OCI-LY7 (cell line): ENCODE measurements at places on chromosomes 2 and 18.

GRCh38 chr2:229748950-229749349 is 34.6 kb upstream of the DNER start:
- DNase-seq: no peak

- DNase-seq: no peak
Measured at GRCh38 chr2:13770279-13770678, 862.2 kb upstream of the LRATD1 start.

DNA sequence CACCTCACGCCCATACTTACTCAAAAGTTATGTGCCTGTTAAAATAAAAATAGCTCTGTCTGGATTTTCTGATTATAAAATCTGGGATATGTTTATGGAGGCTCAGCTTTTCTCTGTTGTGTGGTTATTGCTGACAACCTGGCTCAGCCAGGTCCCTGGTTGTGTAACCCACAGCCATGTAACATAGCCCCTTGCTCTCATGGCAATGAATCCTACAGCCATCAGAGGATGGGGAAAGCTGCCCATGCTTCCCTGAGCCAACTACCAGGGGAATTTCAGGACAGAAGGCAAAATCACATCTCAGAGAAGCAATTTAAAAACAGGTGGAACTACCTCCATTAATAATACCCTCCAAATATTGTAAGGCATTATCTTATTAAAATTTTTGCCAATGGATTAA is 29.7 kb downstream of the ST8SIA5 start:
- no peak for DNase-seq

DNA sequence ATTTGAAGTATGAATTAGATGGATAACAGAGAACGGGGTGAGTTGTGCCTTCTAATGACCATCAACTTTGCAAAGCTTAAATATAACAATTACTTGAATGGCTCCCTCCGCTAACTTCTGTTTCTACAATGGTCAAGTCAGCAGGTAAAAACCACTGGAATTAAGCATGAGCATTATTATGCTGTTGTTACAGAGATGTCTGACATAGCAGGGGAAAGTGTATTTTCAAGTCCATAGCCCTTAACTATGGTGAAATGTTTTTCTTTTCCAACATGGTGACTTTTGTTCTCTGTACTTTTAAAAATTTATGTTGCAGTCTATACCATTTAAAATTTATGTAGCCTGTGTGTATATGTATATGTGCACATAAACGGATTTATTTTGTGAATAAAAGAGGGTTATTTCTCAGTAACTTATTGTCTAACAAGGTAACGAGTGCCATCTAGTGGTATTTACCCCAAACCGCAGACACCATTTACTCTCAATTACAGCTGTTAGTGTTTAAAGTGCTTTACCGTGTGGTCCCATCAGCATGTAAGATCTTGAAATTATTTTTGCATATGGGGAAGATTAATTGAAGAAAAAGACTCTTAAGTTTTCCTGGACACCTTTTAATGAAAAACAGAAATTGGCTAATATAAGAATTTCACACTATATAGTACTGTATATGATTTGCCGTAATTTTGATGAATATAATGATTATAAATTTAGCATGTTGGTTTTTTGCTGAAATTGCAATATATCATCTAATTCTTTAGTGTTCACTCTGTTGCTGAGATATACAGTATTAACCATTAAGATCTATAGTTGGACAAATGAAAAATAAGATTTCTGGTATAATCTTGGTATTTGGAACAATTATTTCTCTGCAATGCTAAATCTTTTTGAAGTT is 78.2 kb downstream of the UBE2E3 start:
- peak; percentile 62 for DNase-seq

- DNase-seq: no peak
Measured at GRCh38 chr18:12239431-12239830, 14.7 kb upstream of the CIDEA start.

DNA sequence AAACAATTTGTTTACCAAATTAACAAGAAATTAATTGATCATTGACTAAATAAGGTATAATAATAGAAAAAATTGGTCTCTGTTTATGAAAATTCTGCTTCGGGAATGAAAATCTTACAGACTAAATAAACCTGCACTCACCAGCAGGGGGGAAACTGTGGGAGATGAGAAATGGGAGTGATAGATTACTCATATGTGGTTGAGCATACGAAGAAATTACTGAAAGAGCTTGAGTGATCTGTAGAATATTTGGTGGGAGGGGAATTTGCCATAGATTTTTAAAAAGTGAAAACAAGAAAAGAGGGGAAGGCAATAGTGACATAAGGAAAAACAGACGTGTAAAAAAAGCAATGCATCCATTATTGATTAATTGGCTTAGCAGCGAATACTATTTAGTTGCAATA is 2.2 kb downstream of the HMSD start:
- DNase-seq: no peak

DNA sequence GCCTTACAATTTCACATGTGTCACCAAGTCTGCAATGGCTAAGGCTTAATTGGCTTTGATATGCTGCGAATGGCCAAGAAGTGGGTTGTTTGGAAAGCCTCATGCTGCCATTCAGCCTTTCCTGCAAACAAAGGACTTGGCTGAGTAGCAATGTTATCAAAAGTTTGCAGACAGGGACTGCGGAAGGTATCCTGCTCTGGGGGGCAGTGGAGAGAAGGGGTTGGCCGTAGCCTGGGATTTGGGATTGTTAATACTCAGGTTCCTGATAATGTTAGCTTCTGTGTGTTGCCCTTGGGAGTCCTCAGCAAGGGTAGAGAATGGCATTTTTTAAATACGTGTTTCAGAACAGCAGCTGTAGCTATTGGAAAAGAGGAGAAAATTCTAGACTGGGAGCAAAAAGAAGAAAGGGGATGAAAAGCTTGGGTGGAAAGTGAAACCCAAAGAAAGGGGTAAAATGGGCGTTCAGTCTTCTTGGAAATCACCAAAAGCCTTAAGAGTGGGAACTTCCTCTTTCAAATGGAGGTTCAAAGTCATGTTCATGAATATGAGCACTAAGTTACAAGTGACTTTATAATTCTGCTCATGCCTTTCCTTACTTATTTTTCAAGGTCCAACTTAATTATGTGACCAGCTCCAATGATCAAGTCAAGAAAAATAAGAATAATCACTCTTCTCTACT is 325.1 kb downstream of the RNF144A start:
- DNase-seq: no peak

GRCh38 chr2:147223553-147224060 is 621.2 kb upstream of the ACVR2A start:
- no peak for DNase-seq

DNA sequence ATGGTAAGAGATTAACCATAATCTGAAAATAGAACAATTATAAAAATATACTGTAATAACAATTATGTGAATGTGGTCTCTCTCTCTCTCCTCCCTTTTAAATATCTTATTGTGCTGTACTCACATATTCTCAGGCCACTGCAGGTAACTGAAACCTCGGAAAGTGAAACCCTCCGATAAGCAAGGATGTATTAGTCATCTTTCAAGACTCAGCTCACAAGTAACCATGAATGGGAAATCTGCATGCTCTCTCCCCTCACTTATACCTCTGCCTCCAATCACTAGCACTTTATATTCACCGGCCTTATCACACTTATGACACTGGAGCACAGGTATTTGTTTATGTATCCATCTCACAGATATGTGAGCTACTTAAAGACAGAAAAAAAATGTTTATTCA is 139.7 kb downstream of the LRP2 start:
- no peak for DNase-seq

GRCh38 chr2:95359031-95359430 is 43.5 kb upstream of the FAHD2A start:
- DNase-seq: no peak

DNA sequence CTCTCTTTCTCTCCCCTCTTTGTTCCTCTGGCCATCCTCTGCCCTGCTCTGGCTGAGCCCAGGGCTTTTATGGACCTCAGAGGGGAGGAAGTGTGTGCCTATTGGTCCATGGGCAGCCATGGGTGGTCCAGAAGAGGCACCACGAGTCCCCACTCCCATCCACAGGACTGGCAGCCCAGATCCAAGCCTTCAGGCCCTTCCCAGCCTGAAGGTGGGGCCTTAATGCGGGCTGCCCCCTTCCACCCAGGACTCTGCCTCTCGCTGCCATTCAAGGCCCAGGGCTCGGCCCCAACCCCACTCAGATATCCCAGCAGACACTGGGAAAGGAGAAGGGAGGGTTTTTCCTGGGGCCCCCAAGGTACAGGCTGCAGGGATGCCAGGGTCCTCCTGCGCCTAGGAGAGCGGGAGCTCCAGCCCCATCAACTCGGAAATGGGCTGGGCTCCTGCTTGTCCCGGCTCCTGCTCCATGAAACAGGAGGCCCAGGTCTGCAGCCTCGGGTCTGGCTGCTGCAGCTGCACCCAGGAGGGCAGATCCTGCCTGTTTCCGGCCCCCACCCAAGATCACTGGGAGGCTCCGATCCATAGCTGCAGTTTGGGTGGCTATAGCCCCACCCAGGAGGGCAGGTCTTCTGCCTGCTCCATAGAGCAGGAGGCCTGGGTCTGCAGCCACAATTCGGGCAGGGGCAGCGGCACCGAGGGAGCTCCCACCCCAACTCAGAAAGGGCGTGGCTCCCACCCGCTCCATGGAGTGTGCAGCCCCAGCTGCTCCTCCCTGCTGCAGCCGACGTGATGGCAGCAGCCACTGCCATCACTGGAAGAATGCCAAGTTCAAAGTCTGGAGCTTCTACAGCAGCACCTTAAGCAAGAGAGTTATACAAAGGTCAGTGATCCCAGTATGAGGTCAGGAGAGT is 116.6 kb upstream of the RBBP8 start:
- no peak for DNase-seq

- DNase-seq: no peak
Measured at GRCh38 chr2:127011796-127012195, 95.2 kb downstream of the BIN1 start.
